ENCODE measurements at places on chromosomes 7 and 10.

DNA sequence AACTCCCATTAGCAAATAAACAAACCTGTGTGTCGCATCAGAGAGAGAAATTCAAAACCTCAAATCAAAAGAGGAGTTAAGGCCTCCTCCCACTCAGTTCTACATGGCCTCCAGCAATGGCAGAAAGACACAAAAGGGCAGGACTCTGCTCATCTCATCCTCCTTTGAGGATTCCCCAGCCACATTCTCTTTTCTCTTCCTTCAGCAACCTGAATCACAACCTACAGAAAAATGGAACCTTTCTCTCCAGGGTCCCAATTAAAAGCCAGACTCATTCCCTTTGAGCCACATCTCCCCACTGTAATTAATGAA, 7.9 kb downstream of the OSBPL3 start:
- no peak for DNase-seq

GRCh38 chr7:157007470-157008066, 2.9 kb downstream of the MNX1 start:
- DNase-seq, result no peak

DNA sequence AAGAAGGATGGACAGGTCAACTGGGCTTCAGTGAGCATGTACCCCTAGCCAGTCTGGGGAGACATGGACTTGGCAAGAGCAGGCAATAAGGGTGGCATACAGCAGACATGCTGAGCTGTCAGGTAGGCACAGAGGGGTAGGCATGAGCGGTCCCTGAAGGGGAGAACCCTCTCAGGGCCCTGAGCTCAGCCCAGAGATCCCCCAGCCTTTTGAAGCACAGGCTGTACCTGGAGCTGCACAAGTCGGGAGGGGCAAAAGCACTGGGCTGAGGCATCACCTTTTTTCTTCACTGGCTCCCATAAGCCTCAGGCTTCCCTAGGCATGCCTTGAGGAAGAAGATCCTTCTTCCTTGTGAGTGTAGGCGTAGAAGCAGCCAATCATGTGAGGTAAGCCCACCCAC, 42.3 kb downstream of the ZNF727 start:
- DNase-seq, result no peak

DNA sequence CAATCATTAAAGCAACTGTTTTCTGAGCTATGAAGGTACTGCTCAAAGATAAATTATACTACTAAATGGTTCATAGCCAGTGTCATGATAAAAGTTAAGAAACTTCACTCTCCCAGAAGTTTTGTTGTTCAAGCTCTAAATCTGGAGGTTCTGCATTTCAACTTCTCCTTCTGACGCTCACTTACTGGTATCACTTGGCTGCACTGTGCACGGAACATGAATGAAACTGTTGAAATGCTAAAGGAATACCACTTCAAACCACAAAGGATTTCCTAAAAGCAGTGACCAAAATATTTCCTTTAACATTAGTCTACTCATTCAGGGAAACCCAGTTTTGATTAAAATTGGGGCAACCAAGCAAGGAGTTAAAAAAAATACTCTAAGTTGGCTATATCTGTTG, 93.6 kb downstream of the UBE2H start:
- no peak for DNase-seq

DNA sequence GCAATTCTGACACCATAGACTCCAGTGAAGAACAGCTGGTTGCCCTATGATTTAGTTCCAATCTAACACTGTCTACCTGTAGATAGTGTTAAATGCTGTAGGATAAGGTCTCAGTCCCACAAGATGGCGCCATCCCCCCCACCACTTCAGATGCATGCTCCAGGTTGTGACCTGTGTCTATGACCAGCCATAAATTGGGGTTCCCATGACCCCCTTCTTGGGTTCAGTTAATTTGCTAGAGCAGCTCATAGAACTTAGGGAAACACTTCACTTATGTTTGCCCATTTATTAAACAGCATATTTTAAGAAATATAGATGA, 13.1 kb downstream of the CCSER2 start:
- no peak for DNase-seq

DNA sequence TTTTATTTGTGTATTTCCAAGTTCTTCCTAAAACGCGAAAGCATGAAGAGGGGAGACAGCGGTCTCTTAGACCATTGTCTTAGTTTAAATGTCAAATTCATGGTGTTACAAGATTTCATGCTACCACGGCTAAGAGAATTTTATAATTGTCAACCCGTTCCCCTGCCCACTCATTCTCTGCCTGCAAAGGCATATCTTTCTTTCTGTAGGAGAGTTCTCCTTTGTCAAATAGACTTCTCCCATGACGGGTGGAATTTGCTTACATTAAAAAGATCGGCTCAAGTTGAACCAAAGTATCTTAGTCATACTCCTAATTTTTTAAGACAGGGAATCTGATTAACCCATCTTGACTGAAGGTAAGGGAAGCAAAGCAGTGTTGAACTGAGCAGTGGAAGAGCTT, 539.2 kb downstream of the REEP3 start:
- no peak for DNase-seq

- DNase-seq, result no peak
These were observed 4.3 kb upstream of the TRPV6 start for GRCh38 chr7:142889816-142890215.

DNA sequence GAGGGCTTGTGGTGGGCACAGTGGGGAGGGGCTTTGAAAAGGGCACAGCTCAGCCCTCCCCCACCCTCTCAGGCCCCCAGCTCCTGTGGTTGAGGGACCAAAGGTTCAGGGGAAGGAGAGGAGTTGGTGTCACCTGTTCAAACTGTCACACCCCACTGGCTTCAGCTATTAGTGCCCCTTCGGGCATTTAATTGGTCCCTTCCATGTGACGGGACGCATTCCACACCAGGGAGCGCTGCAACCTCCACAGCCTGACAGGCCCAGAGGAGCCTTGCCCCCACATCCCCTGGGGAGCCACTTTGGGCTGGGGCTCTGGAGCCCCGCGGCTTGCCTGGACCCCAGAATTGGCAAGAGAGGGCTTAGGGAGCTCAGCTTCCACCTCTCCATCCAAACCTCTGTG, 75.7 kb downstream of the C10orf105 start:
- DNase-seq, result no peak

GRCh38 chr7:37408291-37409228, 40.1 kb downstream of the ELMO1 start:
- DNase-seq, result no peak
